Heart left ventricle (tissue), 16 donors: ENCODE measurements at places on chromosomes 7 and 10. TPM values are rescaled to one million over a fixed set of nuclear protein-coding genes. Genes with fewer than 3 reads are reported as not detected.
A peak's percentile ranks its signal among the peaks of the same experiment; 100 is the strongest.

DNA sequence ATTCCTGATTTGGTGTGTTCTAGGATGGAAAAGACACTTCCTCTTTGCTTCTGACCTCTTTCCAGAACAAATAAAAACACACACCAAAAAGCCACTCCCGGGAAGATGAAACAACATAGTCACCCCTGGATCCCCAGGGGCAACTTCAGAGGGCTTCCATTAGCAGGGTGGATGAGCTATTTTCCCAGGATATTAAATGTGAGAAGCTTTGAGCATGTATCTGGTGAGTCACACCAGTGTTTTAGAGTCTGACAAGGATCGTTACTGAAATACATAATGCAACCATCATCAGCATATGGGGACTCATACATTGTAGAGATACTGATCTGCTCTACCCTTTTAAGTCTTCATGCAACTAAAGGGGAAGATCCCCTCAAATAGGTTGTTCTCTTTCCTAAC is 115.5 kb upstream of the ZNF438 start:
- DNase-seq: no peak
- H3K27ac ChIP-seq: peak overlapping the region; percentile 68
- no peaks in the 10 kb centered on the region for H3K36me3 ChIP-seq
- H3K27me3 ChIP-seq: no peaks in the 10 kb centered on the region
- no peak overlapping the region for H3K4me3 ChIP-seq
- peaks cover 19% of the 10 kb centered on the region for H3K4me1 ChIP-seq

GRCh38 chr10:110751850-110752249 is 107.7 kb downstream of the RBM20 start:
- peaks cover 29% of the 10 kb centered on the region for H3K4me1 ChIP-seq
- no peak overlapping the region for H3K27ac ChIP-seq
- DNase-seq: no peak
- H3K27me3 ChIP-seq: no peaks in the 10 kb centered on the region

GRCh38 chr10:22314852-22315251 is 1.3 kb upstream of the COMMD3 start:
- H3K4me1 ChIP-seq: peaks cover 34% of the 10 kb centered on the region
- no peaks in the 10 kb centered on the region for H3K36me3 ChIP-seq
- no peaks in the 10 kb centered on the region for H3K27me3 ChIP-seq
- no peak for DNase-seq
- H3K4me3 ChIP-seq: peak overlapping the region; percentile 85

GRCh38 chr7:137302081-137302480 is 41.5 kb downstream of the PTN start:
- no peaks in the 10 kb centered on the region for H3K36me3 ChIP-seq
- no peaks in the 10 kb centered on the region for H3K4me1 ChIP-seq
- DNase-seq: no peak
- no peaks in the 10 kb centered on the region for H3K27me3 ChIP-seq

GRCh38 chr10:124921261-124921660 is 20.7 kb upstream of the ZRANB1 start:
- H3K27ac ChIP-seq: no peak overlapping the region
- no peaks in the 10 kb centered on the region for H3K27me3 ChIP-seq
- DNase-seq: no peak
- H3K4me3 ChIP-seq: no peak overlapping the region
- peaks cover 8% of the 10 kb centered on the region for H3K36me3 ChIP-seq

GRCh38 chr7:29980151-29980550 is 9.4 kb downstream of the SCRN1 start:
- H3K27me3 ChIP-seq: no peaks in the 10 kb centered on the region
- H3K36me3 ChIP-seq: no peaks in the 10 kb centered on the region
- H3K27ac ChIP-seq: no peak overlapping the region
- H3K4me3 ChIP-seq: no peak overlapping the region
- DNase-seq: no peak

INSIG1 gene
- 16.4 TPM for total RNA-seq

EIF4H gene
- total RNA-seq: 166 TPM

OR13A1 gene
- total RNA-seq: not detected

DNA sequence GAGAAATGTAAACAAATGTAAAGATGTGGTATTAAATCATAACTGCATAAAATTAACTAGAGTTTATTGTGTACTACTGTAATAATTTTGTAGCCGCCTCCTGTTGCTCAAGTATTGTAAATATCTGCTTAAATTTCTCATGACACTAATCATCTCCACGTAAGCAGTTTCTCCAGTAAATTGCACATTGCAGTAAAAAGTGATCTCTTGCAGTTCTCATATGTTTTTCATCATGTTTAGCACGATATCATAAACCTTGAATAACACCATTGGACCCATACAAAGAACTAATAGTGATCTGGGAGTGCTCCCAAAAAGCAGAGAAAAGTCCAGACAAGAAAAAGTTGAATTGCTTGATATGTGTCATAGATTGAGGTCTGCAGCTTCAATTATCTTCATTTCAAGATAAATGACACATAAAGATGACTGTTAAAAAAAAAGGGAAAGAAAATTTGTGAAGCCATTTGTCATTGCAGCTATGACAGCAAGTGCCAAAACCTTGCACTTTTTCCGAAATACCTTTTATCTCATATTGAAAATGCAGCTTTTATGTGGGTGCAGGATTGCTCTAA is 15.3 kb downstream of the LIPA start:
- no peaks in the 10 kb centered on the region for H3K27me3 ChIP-seq
- DNase-seq: no peak
- H3K4me3 ChIP-seq: no peak overlapping the region
